ENCODE measurements at places on chromosomes 11 and 22.

- no peak for DNase-seq
Measured at GRCh38 chr22:41469218-41469851, 418 bp downstream of the ACO2 start.

DNA sequence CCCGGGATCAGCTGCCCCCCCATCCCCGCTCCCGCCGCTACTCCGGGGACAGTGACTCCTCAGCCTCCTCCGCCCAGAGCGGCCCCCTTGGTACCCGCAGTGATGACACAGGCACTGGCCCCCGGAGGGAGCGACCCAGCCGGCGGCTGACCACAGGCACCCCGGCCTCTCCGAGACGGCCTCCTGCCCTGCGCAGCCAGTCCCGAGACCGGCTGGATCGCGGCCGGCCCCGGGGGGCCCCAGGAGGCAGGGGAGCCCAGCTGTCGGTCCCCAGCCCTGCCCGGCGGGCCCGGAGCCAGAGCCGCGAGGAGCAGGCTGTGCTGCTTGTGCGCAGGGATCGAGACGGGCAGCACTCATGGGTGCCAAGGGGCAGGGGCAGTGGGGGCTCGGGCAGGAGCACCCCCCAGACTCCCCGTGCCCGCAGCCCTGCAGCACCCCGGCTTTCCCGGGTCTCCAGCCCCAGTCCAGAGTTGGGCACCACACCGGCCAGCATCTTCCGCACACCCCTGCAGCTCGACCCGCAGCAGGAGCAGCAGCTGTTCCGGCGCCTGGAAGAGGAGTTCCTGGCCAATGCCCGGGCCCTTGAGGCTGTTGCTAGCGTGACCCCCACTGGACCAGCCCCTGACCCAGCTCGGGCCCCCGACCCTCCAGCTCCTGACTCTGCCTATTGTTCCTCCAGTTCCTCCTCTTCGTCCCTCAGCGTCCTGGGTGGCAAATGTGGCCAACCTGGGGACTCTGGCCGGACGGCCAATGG, 3.9 kb downstream of the RASL10A start:
- DNase-seq = no peak

GRCh38 chr11:70466154-70466553, 67.8 kb downstream of the CTTN start:
- DNase-seq = no peak

GRCh38 chr11:63444160-63444559, 46.8 kb downstream of the PLAAT5 start:
- no peak for DNase-seq

DNA sequence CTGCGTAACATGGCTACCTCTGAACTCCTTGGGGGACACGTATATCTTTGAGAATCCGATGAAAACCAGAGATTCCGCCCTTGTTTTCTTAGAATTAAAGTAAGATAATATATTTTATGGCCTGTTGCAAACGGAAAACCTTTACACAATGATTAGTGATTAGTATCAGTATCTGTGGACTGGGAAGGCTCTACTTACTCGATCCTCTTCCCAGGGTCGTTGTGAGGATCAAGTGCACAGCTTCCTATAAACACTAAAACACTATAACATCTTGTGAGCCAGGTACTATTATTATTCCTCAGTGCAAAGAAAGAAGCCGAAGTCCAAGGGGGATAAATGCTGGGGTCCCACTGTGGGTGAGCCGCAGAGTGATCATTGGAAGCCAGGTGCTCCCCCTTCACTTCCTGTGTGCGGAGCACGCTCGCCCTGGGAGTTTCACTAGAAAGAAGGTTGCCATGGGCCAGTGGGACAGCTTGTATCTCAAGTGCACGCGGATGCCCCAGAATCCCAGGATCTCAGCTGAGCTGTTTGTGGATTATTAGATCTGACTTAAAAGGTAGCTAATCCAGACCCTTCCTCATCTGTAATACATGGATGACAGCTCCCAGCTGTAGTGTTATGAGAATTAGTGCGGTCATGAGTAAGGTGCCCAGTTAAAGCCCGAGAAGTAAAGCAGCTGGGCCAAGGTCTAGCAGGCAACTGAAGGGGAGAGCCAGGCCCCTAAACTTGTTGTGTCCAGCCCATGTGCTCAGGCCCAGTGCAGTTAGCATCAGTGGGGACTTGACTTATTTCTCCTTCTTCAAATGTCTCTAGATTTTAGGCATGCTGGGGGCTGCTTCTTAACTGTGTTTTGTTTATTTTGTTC, 839 bp downstream of the CBY1 start:
- DNase-seq = no peak

DNA sequence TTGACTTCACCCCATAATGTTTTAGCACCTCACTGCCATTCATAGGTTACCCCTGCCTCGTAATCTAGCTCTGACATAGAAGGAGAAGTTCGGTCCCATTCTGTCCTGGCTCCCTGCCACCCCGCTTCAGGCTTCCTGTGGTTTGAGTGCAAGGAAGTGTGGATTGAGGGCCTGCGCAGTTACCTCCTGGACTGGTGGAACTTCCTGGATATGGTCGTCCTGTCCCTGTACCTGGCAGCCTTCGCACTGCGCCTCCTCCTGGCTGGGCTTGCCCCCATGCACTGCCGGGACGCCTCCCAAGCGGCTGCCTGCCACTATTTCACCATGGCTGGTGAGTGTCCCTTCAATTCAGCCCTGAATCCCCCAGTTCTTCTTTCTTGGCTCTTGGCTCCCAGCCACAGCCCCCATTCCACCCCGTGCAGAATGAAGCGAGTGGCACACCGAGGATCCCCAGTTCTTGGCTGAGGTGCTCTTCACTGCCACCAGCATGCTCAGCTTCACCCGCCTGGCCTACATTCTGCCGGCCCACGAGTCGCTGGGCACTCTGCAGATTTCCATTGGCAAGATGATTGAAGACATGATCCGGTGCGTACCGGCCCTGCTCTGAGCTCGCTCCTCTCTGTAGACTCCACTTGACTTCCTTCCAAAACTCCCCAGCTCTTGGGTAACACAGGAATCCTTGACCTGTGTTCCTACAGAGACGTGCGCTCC, 15.4 kb downstream of the ART5 start:
- no peak for DNase-seq

- no peak for DNase-seq
Measured at GRCh38 chr11:1293619-1294015, 15.8 kb downstream of the TOLLIP start.

- DNase-seq = no peak
Measured at GRCh38 chr11:122040464-122040863, 75.6 kb downstream of the BLID start.

- no peak for DNase-seq
Measured at GRCh38 chr11:108589136-108589535, 4.4 kb downstream of the EXPH5 start.

DNA sequence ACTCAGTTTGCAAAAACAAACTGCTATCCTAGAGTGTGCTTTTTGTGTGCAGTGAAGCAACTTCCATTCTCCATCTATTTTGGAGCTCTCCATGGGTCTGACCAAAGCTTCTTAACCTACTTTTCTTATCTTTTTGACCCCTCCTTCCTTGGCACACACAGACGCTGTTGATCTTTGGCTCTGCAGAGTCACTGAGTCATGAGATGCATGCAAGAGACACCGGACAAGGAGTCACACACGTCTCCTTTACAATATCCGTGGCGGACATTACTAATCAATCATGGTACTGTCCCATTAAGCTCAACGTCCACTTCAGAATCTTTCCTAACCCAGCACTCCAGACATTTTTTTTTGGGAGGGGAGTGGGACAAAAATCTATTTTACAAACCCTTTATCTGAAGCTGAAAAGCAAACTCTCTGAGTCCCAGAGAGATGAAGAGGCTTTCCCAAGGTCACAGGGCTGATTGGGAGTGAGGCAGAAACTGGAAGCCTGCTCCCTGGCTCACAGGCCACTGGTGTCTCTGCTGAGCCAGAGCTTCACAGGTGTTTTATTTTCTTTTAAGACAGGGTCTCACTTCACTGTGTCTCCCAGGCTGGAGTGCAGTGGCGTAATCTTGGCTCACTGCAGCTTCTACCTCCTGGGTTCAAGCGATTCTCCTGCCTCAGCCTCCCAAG, 165.8 kb upstream of the SYT13 start:
- DNase-seq = no peak

DNA sequence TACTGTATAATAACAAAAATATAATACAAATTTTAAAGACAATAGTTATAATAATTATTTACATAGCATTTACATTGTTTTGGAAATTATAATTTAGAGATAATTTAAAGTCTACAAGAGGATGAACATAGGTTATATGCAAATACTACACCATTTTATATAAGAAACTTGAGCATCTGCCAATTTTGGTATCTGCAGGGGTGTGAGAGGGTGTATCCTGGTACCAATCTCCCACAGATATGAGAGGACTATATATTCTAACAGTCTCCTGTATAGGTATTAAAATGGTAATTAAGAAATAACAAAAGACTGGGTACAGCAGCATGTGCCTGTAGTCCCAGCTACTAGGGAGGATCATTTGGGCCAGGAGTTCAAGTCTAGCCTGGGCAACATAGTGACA, 134.4 kb downstream of the APOL5 start:
- no peak for DNase-seq

DNA sequence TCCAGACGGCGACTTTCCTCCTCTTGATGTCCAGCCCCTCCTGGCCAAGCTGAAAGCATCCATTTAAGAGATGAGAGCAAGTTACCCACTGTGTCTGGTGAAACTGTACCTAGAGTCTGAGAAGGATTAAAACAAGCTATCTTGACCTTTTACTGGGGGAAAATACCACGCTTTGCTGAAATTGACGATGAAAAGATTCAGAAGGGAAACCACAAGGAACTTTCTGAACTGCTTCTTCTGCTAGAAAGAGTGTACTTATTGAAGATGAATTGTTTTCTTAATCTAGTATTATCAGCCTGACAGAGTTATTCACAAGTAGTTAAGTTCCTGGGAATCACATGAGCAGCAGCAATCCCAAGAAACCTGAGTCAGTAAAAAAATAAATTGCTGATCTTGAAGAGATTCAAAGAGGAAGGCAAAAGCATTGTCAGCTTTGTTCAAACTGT, 13.1 kb upstream of the MS4A6A start:
- no peak for DNase-seq

DNA sequence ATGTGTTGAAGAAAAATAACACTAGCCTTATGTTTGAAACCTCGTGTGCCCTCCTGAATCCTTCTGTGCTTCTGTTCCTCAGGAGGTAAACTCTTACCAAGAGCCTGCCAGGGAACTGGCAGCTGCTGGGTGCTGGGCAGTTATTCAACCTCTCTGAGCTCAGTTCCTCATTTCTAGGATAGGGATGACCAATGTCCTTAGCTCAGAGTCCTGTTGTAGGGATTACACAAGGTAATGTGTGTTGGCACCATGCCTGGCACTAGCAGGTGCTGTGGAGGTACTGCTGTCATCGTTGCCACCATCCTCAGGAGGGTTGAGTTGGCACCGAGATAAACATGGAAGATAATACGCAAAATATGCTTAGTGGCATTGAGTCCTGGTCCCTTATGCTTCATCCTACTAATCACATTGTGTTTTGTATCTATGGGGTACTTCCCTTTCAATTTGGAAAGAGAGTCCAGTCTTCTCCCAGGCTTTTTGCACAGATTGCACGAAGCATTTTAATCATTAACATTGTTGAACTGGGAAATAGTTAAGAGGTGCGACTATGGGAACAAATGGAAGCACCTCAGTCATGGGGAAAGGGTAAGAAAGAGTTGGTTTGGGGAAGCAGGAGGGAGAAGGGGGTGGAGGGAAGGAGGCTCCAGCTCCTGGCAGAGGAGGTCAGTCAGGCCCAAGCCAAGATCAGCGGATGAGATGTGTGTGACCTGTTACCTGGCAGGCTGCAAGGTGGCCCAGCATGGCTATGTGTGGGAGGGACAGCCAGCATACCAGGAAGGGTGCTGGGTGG, 56.7 kb downstream of the CABIN1 start:
- no peak for DNase-seq

GRCh38 chr22:41286639-41287091, 678 bp upstream of the RANGAP1 start:
- no peak for DNase-seq

- DNase-seq = peak; percentile 23
Measured at GRCh38 chr22:19629720-19630419, 84.4 kb upstream of the SEPTIN5 start.

DNA sequence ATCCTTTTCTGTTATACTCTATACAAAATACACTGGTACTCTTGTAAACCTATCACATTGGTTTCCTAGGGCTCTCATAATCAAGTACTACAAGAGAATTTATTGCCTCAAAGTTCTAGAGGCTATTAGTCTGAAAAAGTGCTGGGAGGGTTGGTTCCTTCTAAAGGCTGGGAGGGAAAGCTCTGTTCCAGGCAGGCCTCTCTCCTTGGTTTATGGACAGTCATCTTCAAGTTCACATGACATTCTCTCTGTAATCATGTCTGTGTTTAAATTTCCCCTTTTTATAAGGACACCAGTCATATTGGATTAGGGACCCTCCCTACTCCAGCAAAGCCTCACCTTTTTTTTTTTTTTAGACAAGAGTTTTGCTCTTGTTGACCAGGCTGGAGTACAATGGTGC, 9.1 kb downstream of the SLC36A4 start:
- no peak for DNase-seq

- no peak for DNase-seq
Measured at GRCh38 chr11:110716361-110716760, 4.1 kb upstream of the ARHGAP20 start.

- no peak for DNase-seq
Measured at GRCh38 chr11:31096191-31096805, 273.2 kb downstream of the DCDC1 start.

DNA sequence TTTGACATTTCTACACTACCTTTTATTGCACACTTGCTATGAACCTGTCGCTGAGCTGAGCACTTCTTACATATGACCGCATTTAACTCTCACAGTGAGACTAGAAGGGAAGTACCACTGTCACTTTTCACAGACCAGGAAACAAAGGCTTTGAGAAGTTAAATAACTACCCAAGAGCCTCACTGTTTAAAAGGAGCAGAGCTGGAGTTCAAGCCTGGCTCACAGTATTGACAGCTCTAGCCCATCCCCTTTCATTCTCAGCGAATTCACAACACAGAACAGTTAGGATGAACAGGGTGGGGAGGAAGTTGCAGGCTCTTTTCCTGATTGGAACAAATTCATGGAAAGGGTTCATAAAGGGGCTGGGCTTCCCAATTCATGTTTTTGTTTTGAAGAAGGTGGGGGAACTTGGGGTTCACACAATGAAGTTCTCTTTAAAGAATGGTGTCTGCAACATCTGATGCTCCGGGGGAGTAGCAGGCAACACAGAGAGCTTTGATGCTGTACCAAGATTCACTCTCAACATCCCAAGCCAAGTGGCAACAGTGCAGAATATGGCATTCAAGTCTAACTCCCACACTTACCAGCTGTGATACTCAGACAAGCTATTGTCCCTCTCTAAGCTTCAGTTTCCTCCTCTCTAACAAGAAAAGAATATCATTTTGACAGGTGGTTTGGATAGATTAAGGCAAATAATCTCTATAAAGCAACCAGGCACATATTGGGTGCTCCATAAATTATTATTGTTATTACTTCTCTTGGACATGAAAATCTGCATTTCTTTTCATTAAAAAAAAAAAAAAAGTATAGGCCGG, 17.2 kb downstream of the SCGB1A1 start:
- DNase-seq = no peak
